ENCODE measurements at places on chromosomes 3 and 15.

- H3K27me3 ChIP-seq, result no peaks in the 10 kb centered on the region
- no peak overlapping the region for H3K4me3 ChIP-seq
- no peak for DNase-seq
- H3K27ac ChIP-seq, result no peak overlapping the region
Measured at GRCh38 chr15:37340438-37340837, 240.1 kb upstream of the MEIS2 start.

GRCh38 chr3:12138044-12138443, 20.7 kb downstream of the TIMP4 start:
- DNase-seq, result peak; percentile 12
- no peaks in the 10 kb centered on the region for H3K36me3 ChIP-seq
- H3K27ac ChIP-seq, result no peak overlapping the region
- no peak overlapping the region for H3K4me3 ChIP-seq

DNA sequence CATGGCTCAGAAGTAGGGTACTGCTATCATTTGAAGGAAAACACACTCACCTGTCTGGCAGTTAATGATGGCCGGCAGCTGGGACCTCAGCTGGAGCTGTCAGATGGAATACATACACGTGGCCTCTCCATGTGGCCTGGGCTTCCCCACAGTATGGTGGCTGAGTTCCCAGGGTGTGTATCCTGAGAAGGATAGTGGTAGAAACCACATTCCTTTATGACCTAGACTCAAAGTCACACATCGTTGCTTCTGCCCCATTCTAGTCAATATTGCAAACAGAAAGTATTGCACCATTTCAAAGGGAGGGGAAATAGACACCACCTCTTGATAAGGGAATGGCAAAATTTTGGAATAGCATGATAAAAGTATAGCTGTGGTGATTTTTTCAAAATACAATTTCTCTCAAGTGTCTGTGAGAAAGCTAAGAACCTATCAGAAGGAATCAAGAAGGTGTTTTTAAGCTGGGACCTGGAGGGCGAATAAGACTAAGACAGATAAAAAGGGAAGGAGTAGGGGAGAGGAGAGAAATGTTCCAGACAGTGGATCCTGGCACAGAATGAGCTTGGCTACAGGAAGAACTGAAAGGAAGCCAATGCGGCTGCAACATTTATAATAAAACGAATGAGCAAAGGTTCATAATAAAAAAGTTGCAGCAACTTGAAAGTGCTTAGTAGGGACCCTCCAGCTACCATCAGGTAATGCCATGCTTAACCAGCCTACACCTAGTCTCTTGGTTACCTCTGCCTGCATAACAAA, 40.1 kb upstream of the GALNT15 start:
- H3K4me1 ChIP-seq, result no peaks in the 10 kb centered on the region
- H3K27ac ChIP-seq, result no peak overlapping the region
- H3K27me3 ChIP-seq, result no peaks in the 10 kb centered on the region
- H3K36me3 ChIP-seq, result peaks cover 5% of the 10 kb centered on the region
- no peak for DNase-seq

DNA sequence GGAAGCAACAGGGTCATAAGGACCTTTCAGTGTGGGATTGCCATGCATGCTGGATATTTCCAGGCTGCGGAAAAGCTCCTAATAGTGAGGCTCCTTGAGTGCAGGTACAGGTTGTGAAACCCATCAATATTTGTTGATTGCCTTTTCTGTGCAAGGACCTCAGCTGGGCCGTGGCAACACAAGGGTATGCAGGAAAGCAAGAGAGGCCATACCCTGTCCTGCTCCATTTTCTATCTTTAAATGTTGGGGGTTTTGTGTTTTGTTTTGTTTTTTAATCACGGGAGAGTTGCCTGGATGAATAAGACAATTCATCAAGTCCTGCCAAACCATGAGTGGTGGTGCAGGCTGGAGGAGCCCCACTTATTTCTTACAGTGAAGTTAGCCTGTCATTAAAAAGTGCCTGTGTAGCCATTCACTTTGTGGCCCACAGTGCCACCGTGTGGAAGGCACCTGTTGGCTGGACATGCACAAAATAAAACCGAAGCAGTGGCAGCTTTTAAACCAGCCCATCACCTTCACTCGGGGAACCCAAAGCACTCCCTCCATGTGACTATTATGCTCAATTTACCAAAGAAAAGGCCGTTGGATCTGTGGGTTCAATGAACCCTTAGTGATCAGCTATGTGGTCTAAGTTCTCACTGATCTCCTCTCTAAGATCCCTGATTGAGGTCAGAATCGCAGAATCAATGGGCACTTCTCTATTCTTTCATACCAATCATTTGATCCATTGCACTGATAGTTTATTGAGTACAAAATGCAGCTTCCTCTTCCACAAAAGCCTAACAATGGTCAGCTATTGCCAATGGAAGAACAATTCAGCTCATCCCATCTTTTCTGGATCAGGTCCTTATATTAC, 42.2 kb downstream of the CLDN18 start:
- no peaks in the 10 kb centered on the region for H3K4me1 ChIP-seq
- H3K27me3 ChIP-seq, result peaks cover 45% of the 10 kb centered on the region
- peaks cover 2% of the 10 kb centered on the region for H3K36me3 ChIP-seq
- no peak overlapping the region for H3K27ac ChIP-seq
- peak; percentile 15 for DNase-seq
- no peak overlapping the region for H3K4me3 ChIP-seq

DNA sequence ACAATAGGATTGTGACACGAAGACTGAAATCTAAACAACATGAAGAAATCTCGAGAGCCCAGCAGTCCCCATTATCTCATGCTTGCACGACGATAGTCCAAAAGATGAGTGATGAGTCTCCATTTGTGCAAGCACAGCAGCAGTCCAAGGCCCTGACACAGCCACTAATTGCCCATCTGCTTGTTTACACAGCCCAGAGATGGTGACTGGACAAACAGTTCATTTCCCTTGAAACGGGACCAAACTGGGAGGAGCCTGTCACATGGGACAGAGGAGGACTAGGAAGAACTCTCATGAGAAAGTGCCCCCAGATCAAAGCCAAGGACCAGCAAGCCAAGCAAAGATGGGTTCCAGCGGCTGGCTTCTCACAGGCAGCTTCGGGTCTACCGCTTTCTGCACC, 121.0 kb downstream of the GREM1 start:
- H3K36me3 ChIP-seq, result no peaks in the 10 kb centered on the region
- H3K27me3 ChIP-seq, result no peaks in the 10 kb centered on the region
- no peaks in the 10 kb centered on the region for H3K4me1 ChIP-seq
- H3K27ac ChIP-seq, result no peak overlapping the region
- DNase-seq, result no peak
- no peak overlapping the region for H3K4me3 ChIP-seq

DNA sequence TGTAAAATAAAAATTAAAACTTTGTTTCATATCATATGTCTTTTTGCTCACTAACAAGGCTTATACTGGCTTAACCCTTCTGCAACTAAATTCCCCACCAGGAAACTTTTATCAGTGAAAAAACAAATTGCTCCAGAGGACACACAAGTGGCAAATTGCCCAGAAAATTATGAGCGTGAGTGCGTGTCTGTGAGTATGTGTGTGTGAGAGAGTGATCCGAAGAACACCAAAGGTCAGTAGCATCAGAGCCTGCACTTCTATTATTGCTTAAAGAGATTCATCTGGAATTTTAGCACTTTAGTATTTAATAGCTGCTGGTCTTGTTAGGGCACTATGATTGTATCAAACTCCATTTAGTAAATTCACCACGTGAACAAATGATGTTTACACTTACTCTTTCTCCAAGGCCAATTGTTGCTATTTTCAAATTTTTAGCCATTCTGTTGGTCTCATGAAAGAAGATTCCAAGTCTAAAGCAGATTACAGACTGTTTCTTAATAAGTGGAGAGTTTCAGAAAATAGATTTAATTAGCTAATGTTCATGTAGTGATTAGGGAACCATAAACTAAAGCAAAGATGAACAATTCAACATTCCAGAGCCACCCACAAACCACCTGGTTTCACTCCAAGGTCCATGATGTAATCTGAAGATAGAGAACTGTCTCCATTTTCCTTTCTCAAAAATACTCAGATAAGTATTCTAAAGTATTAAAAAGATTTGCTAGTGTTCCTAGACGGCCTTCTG, 91.1 kb upstream of the IL12A start:
- DNase-seq, result no peak
- H3K4me3 ChIP-seq, result no peak overlapping the region
- H3K4me1 ChIP-seq, result no peaks in the 10 kb centered on the region
- no peak overlapping the region for H3K27ac ChIP-seq
- peaks cover 5% of the 10 kb centered on the region for H3K27me3 ChIP-seq

- H3K36me3 ChIP-seq, result peaks cover 4% of the 10 kb centered on the region
- H3K4me1 ChIP-seq, result no peaks in the 10 kb centered on the region
- H3K4me3 ChIP-seq, result no peak overlapping the region
Measured at GRCh38 chr15:34109797-34110663, 8.1 kb downstream of the PGBD4 start.

GRCh38 chr15:28985691-28986090, 99.9 kb downstream of the APBA2 start:
- H3K27ac ChIP-seq, result peak overlapping the region; percentile 82
- no peak for DNase-seq
- peaks cover 14% of the 10 kb centered on the region for H3K36me3 ChIP-seq
- H3K27me3 ChIP-seq, result no peaks in the 10 kb centered on the region

DNA sequence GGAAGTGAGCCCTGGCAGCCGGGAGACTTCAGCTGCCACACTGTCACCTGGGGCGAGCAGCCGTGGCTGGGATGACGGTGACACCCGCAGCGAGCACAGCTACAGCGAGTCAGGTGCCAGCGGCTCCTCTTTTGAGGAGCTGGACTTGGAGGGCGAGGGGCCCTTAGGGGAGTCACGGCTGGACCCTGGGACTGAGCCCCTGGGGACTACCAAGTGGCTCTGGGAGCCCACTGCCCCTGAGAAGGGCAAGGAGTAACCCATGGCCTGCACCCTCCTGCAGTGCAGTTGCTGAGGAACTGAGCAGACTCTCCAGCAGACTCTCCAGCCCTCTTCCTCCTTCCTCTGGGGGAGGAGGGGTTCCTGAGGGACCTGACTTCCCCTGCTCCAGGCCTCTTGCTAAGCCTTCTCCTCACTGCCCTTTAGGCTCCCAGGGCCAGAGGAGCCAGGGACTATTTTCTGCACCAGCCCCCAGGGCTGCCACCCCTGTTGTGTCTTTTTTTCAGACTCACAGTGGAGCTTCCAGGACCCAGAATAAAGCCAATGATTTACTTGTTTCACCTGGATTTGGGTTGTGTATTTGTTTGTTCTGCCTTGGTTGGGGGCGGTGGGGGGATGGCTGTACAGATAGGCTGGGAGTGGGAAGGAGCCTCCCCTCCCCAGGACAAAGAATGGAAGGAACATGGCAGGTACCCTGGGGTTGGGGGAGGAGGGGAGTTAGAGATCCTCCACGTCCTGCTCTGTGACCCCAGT, 2.9 kb upstream of the GRM2 start:
- DNase-seq, result no peak
- H3K4me1 ChIP-seq, result peaks cover 9% of the 10 kb centered on the region

GRCh38 chr3:58874248-58874741, 175.5 kb downstream of the CFAP20DC start:
- H3K27me3 ChIP-seq, result peaks cover 29% of the 10 kb centered on the region
- DNase-seq, result peak; percentile 3
- H3K4me1 ChIP-seq, result peaks cover 14% of the 10 kb centered on the region
- peak overlapping the region; percentile 50 for H3K27ac ChIP-seq
- no peaks in the 10 kb centered on the region for H3K36me3 ChIP-seq

GRCh38 chr3:34863485-34863884, 775.8 kb upstream of the ARPP21 start:
- H3K27me3 ChIP-seq, result no peaks in the 10 kb centered on the region
- H3K4me1 ChIP-seq, result no peaks in the 10 kb centered on the region
- DNase-seq, result no peak
- no peak overlapping the region for H3K4me3 ChIP-seq
- H3K36me3 ChIP-seq, result no peaks in the 10 kb centered on the region

DNA sequence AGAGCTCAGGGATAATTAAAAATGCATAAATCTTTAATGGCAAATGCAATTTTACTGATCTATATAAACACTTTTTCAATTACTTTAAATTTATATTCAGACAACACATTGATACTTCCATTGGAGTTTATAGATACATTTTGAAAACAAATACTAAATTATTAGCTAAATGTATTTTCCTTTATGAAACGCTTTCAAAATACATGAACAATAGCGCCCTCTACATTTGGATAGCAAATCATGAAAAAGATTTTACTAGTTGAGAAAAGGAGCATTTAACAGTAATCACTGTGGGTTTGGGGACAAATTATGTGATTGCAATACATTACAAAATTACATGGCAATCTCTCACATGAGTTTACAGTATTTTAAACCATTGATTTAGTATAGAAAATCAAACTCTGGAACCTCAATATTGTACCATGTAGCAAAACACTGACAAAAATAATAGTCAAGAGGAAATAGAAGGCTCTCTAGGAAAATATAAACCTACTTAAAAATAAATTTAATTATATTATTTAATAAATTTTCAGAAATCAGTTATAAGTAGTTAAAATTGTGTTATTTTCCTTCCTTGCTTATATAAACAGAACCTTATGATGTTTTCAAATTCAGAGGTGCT, 207.9 kb downstream of the ZIC1 start:
- no peak overlapping the region for H3K27ac ChIP-seq
- no peaks in the 10 kb centered on the region for H3K27me3 ChIP-seq
- H3K36me3 ChIP-seq, result no peaks in the 10 kb centered on the region

GRCh38 chr3:24503616-24504113, 9.0 kb upstream of the THRB start:
- no peak overlapping the region for H3K4me3 ChIP-seq
- peaks cover 16% of the 10 kb centered on the region for H3K27me3 ChIP-seq
- DNase-seq, result no peak
- H3K4me1 ChIP-seq, result peaks cover 9% of the 10 kb centered on the region

- peaks cover 4% of the 10 kb centered on the region for H3K36me3 ChIP-seq
- H3K4me1 ChIP-seq, result no peaks in the 10 kb centered on the region
- no peak overlapping the region for H3K27ac ChIP-seq
- no peak for DNase-seq
- H3K27me3 ChIP-seq, result no peaks in the 10 kb centered on the region
- no peak overlapping the region for H3K4me3 ChIP-seq
Measured at GRCh38 chr3:71629711-71630110, 46.2 kb upstream of the FOXP1 start.

- H3K36me3 ChIP-seq, result peaks cover 32% of the 10 kb centered on the region
- H3K4me3 ChIP-seq, result peak overlapping the region; percentile 95
- peaks cover 28% of the 10 kb centered on the region for H3K4me1 ChIP-seq
- DNase-seq, result no peak
- H3K27me3 ChIP-seq, result no peaks in the 10 kb centered on the region
Measured at GRCh38 chr3:5186089-5186857, 1.2 kb upstream of the EDEM1 start.

GRCh38 chr15:100878648-100879047, 983 bp upstream of the ALDH1A3 start:
- H3K4me3 ChIP-seq, result peak overlapping the region; percentile 38
- peaks cover 73% of the 10 kb centered on the region for H3K27me3 ChIP-seq
- no peaks in the 10 kb centered on the region for H3K36me3 ChIP-seq
- H3K4me1 ChIP-seq, result peaks cover 2% of the 10 kb centered on the region
- no peak for DNase-seq

GRCh38 chr3:18544146-18544545, 119.0 kb upstream of the SATB1 start:
- H3K4me1 ChIP-seq, result no peaks in the 10 kb centered on the region
- H3K36me3 ChIP-seq, result peaks cover 8% of the 10 kb centered on the region
- H3K27ac ChIP-seq, result no peak overlapping the region
- H3K4me3 ChIP-seq, result no peak overlapping the region
- no peaks in the 10 kb centered on the region for H3K27me3 ChIP-seq

GRCh38 chr15:71891026-71891425, 80.7 kb downstream of the NR2E3 start:
- no peak overlapping the region for H3K27ac ChIP-seq
- H3K4me3 ChIP-seq, result no peak overlapping the region
- peaks cover 9% of the 10 kb centered on the region for H3K36me3 ChIP-seq
- H3K27me3 ChIP-seq, result no peaks in the 10 kb centered on the region
- H3K4me1 ChIP-seq, result no peaks in the 10 kb centered on the region
- DNase-seq, result no peak

All from activated naive CD8-positive, alpha-beta T cell treated with anti-CD3 and anti-CD28 coated beads for 36 hours (primary cell).